ENCODE measurements at places on chromosomes 12 and 14.

DNA sequence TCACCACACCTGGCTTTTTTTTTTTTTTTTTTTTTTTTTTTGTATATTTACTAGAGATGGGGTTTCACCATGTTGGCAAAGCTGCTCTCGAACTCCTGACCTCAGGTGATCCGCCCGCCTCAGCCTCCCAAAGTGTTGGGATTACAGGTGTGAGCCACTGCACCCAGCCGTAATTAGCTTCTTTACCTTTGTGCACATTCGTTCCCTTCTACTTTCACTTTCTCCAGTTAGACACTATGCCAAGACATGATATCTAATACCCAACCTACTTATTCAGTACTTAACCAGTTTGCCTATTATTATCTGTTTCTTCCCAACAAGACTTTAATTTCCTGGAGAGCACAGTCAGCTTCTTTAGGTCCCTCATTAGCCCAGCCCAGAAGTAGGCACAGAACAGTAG lies 5.3 kb downstream of the STYK1 start:
- DNase-seq: peak; percentile 16

DNA sequence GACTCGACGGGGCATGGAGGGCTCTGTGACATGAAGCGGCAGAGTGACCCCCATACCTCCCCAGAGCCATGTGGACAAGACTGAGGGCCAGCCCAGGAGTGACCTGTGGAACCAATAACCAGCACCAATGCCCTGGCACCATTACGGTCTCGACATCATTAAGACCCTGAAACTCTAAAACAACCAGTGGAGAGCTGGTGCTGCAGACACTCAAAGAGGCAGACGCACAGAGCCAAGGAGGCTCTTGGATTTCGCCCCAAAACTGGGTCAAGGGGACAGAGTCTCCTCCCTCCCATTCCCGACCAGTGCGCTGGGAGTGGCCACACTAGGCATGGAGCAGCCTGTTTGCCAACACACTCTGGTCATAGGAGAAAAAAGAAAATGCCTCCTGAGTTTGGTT lies 41.6 kb upstream of the VASH1 start:
- no peak for DNase-seq

DNA sequence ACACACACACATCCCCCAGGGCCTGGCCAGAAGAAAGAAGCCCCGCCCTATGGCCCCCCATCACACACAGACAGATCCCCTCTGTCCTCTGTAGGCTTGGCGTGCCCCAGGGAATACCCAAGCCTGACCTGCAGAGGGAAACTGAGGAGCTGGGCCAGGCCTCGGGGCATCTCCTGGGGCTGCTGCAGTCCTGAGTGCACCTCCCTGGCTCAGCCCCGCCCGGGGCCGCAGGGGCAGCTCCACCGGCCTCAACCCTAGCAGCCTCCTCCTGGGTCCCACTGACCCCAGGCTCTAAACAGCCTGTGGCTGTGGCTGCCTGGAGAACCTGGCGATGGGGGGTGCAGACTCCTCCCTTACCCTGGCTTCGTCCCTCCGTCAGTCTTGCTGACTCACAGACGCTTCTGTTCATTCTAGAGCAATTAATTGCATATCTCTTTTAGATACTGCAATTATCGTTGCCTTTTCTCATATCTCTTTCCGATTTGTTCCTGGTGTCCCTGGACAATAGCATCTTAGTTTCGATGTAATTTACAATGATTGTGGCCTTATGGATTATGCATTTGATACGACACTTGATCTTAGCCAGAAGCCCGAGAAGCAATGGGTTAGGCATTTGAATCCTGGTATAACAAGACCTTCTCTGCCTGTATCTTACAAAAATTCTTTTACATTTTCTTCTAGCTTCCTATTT lies 45.8 kb upstream of the EIF5 start:
- DNase-seq: no peak

GRCh38 chr14:95134304-95134933 lies 22.9 kb downstream of the DICER1 start:
- no peak for DNase-seq

- DNase-seq: peak; percentile 6
These were observed 93.1 kb upstream of the EVL start for GRCh38 chr14:99971941-99972747.

DNA sequence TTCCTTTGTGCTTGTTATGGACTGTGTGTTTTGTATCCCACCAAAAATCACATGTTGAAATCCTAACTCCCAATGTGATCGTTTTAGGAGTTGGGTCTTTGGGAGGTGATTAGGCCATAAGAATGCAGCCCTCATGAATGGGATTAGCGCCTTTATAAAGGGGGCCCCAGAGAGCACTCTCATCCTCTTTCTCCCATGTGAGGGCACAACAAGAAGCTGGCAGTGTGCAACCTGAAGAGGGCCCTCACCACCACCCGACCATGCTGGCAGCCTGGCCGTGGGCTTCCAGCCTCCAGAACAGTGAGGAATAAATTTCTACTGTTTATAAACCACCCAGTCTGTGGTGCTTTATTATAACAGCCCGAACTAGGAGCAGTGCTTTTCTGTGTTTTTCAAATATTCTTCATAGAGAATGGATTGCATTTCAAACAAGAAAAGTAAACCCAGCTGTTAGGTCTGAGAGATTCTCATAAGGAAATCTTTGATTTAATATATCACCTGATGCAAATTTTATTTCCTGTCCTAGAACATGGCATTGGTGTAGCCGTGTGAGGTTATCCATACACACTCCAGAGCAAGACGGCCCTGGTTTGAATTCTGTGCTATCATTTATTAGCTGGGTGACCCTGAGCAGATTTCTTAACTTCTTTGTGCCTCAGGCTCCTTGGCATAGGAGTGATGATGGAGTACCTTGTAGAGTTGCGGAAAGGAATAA lies 27.8 kb downstream of the HSPB8 start:
- DNase-seq: no peak

GRCh38 chr12:118397708-118398440 lies 21.5 kb downstream of the SUDS3 start:
- no peak for DNase-seq

- DNase-seq: peak; percentile 14
These were observed 77.8 kb upstream of the MAX start for GRCh38 chr14:65179918-65180724.

- no peak for DNase-seq
These were observed 17.3 kb downstream of the TPH2 start for GRCh38 chr12:71955970-71956369.

DNA sequence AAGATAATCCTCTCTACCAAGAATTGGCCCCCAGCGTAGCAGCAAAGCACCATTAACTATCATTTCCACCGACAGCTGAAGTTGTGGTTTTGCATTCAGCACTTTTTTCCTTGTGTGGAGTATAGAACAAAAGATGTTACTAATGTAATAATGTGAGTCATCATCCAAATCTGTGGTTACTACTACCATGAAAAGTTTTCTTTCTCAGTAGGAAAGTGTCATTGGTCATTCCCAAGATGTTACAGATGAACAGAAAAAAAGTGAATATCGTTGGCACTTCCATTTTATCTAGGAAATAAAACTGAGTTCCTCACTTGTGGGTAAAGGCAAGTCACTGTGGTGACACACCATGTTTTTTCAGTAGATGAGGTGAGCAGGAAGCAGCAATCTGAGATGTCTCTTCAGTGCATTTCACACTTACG lies 30.3 kb upstream of the IFNG start:
- DNase-seq: no peak

DNA sequence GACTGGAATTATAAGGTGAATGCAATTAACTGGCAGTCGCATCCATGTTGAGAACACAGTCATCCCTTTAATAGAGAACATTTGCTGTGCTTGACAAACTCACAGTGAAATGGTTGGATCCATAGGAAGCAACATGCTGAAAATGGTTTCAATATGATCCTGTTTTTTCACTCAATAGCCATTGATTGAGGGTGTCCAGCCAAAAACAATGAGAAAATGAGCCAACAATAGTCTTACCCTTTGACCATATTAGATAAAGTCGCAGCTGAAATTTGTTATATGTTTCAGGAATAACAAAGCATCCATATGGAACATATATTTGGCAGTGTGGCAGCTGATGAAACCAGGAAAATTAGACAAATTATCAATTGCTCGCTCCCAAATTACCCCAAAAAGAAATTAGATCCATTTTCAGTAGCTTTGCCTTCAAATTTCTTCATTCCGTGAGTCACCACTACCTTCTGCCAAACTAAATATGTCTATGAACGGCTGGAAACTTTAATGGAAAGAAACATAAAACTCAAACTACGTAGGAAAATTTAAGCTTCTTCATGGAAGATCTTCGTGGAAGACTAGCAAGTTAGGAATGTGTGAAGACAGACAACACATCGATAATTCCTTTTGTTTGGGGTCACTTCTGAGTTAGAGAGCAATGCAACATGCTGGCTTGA lies 17.4 kb downstream of the IGF1 start:
- DNase-seq: no peak

DNA sequence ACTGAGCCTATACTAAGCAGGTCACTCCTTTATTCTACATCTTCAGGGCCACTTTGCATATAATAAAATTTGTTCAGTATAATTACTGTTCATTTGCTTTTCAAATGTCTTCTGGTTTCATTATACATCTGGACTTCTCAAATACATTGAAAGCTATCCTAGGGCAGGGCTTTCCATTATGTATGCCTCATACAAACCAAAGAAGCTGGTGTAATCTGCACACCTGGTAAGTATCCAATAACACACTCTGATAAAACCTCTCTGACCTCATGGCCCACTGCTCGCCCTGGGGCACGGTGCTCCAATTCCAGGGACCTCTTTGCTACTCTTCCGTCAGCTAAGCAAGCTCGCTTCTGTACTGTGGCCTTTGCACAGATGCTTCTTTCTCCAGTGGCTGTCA lies 21.9 kb upstream of the ISM2 start:
- no peak for DNase-seq

DNA sequence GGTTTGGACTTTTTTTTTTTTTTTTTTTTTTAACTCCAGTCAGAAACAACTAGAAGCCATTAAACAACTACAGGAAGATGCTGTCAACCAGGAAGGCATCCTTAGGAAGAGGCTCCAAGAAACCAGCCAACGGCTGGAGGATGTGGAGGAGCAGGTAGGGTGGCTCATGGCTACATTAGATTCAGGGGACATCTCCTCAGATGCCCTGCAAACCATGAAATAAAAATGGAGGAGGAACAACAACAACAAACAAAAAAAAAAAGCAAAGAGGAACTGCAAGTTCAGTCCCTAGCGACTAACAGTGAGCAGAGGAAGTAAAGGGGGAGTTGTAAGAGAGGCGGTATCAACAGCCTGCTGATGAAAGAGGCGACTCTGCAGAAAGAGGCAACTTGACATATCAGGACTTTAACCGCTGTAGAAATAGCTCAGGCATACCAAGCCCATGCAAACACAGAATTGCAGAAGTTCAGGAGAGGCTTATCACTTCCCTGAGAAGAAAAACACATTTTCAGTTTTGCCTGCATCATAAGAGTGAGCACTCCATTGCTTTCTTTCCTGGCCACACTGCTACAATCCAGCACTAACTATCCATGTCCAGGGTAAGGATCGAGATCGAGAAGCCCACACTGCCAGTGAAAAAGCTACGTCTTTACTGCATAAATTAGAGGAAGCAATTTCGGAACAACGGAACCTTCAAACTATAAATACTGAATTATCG lies 103.5 kb upstream of the BCAT1 start:
- peak; percentile 81 for DNase-seq

DNA sequence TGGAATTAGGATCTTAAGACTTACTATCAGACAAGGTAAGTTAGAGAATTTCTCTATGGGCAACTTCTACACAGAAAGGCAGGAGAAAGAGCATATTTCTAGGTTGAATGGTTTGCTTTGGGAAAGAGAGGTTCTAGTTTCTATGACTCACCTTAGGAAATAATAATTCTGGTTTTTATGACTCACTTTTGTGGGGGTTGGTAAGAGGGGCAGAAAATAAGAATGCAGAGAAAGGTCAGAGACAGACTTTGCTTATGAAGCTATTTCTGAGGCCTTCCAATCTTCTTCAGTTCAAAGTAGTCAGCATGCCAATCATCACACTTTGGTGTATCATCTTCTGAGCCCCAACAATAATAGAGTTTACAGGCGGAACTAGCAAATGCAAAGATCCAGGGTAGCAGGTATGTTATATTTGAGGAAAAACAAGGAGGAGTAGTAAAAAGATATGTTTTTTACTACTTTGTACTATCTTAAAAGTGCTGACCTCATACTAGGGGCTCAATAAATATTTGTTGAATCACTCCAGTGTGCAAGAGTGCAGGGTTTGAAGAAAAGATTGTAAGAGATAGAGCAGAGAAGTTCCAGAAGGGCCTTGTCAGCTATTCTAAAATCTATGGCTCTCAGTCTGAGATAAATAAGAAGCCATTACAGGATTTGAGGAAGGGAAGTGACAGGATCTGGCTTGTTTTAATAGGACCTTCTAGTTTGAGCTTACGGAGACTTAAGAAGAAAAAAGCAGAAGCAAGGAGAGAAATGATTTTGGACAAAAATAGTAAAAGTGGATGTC lies 56.7 kb upstream of the LRFN5 start:
- DNase-seq: no peak

DNA sequence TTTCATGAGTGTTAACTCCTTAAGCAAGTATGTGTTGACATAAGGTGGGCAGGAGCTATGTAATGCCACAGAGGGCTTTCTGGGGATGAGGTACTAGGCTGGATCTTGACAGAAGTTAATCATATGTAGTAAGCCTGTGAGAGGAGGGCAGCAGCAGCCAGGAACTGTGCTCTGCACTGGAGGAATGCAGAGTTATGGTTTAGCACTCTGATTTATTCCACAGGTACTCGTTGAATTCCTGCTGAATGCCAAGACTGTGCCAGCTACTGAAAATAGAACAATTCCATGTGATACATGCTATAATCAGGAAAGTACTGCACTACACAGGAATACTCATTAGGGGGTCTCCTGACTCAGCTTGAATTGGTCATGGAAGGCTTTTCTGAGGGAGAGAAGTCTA lies 58.7 kb downstream of the SUSD6 start:
- DNase-seq: no peak

DNA sequence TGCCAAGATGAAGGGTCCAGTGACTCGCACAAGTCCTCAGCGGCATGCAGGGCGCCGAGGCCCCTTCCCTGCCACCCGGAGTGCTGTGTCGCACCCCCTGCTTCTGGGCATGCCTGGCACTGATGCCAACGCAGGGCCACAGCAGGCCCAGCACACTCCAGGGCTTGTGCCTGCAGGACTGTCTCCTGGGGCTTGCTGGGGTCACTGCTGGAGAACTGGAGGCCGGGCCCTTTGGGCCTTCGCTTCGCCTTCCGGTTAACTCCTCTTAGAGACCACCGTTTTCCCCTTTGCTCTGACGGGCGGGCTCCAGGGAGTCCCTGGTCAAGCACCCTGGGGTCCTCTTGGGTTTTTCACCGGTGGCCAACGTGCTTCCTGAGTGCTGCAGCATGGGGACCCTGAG lies 79.6 kb downstream of the WDR20 start:
- no peak for DNase-seq

GRCh38 chr14:103232031-103232808 lies 101.8 kb upstream of the EIF5 start:
- DNase-seq: no peak

GRCh38 chr12:105481392-105482300 lies 151.2 kb downstream of the C12orf75 start:
- DNase-seq: no peak

DNA sequence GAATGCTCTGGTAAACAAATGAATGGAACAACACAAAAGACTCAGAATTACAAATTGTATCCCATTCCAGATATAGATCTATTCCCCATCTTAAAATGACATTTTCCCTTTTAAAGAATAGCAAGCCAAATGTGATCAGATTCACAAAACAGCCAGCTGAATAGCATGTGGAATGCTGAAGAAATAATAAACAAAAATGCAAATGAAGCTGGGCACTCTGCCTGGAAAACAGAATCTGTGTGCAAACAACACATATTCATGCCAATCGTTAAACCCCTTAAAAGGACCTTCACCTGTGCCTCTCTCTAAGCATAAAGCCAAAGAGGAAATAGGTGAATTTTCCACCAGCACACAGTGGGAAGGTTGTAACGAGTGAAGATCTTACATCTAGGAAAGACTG lies 67.9 kb upstream of the PDZRN4 start:
- no peak for DNase-seq

Measured in CD4-positive, alpha-beta T cell treated with Interleukin-1 beta for 1 hour (primary cell).